ENCODE measurements at places on chromosomes 1 and 21. TPM values are rescaled to one million over a fixed set of nuclear protein-coding genes. Genes with fewer than 3 reads are reported as not detected.

Gene PLEKHN1
- 3.8 TPM for total RNA-seq

Gene MANEAL
- 11.8 TPM for total RNA-seq

Gene ELF3
- total RNA-seq: 0.06 TPM

Gene E2F2
- total RNA-seq: 3.7 TPM

Gene GLUL
- 342 TPM for total RNA-seq

Gene LAMB3
- total RNA-seq: 30.7 TPM

Gene BNIPL
- 2.4 TPM for total RNA-seq

Gene NOS1AP
- 1.8 TPM for total RNA-seq

Gene ICOSLG
- 4.0 TPM for total RNA-seq

Gene MRPL39
- total RNA-seq: 28.6 TPM

Gene CSF1
- total RNA-seq: 101 TPM

Gene AMY1C
- not detected for total RNA-seq

Gene PAX7
- total RNA-seq: not detected

Gene CDA
- total RNA-seq: 3.2 TPM

Gene OR6N1
- total RNA-seq: not detected

Gene MAP3K7CL
- 22.8 TPM for total RNA-seq

Gene ACOT11
- 12.1 TPM for total RNA-seq

Gene APCS
- not detected for total RNA-seq

Gene OR2T11
- not detected for total RNA-seq

Gene CHRM3
- total RNA-seq: 0.61 TPM

Gene USF1
- 66.4 TPM for total RNA-seq

Gene NPHS2
- total RNA-seq: not detected

Gene HAO2
- total RNA-seq: 0.91 TPM

Gene CDK18
- total RNA-seq: 17.8 TPM

Gene OLFML2B
- total RNA-seq: 7.1 TPM

Gene USH2A
- not detected for total RNA-seq

Gene TPTE
- total RNA-seq: not detected

Gene BRDT
- total RNA-seq: not detected

Gene ZBTB21
- 14.6 TPM for total RNA-seq

Gene PPM1J
- 1.5 TPM for total RNA-seq

All from adrenal gland (tissue), 19 donors.